ENCODE measurements at places on chromosomes 3 and 15.

DNA sequence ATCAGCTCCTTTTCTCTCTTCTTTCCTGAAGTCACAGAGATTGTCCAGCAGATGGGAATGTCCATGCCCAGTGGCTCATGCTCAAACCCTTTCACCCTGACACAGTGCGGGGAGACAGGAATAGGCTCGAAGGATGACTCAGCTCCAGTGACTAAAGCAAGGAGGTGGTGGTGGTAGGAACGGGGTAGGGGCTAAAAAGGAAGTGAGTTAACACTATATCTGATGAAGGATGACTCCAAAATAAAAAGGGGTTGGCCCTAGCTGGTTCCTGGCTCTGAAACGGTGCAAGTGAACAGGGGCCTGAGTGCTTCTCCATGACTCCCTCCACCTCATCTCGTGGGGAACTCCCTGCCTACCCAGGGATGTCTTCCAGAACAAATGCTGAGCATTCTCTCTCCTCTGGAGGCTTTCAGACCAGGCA is 167.4 kb upstream of the LPP start:
- DNase-seq, result no peak

DNA sequence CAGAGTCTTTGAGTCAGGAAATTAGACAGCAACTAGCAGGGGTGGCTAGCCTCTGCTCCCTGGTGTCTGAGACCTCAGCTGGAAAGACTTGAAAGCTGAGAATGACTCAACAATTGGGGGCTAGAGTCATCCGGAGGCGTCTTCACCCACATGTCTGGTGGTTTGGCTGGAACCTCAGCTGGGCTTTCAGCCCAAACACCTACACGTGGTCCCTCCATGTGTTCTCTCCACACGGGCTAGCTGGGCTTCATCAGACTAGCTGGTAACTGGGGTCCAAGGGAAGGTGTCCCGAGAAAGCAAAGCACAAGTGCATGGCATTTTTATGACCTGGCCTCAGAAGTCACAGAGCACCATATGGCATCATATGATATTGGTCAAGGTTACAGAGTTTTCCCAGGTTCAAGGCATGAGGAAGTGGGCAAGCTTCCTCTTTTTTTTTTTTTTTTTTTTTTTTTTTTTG is 19.9 kb upstream of the ABHD2 start:
- no peak for DNase-seq

GRCh38 chr3:102736288-102736974 is 301.6 kb downstream of the ZPLD1 start:
- no peak for DNase-seq

- DNase-seq, result no peak
Observed at GRCh38 chr15:65326117-65326526, 21.6 kb downstream of the RNU5B-1 start.

DNA sequence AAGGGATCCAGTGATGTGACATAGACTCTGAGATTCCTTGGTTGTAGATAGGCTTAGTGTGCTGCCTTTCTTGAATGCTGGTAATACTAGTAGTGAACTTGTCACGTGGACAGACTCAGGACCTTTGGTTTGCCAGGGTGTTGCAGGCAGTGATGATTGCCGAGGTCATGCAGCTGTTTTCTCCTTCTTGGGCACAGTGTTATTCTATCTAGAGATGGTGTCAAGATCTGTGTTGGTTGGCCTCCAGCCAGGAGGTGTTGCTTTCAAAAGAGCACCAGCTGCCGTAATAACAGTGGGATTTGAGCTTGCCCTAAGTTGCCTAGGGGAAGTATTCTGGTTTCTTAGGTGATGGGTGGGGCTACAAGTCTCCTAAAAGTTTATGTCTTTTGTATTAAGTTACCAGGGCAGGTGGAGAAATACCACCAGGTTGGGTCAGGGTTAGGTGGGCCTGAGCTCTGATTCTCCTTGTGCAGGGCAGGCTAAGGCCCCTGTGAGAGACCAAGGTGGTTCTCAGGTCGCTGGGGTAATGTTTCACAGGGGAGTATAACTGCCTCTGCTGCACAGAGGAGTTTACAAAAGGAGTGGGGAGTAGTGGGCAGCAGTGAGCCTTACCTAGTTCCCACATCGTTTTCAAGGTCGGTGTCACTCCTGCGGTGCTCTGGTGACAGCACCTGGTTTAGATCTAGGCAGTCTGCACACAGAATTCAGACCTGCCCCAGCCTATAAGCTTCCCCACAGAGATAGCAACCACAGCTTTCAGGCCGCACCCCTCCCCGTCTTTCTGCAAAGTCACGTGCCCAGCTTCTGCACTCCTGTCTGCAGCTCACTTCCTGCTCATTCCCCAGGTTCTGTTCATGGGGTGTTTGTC is 350.3 kb downstream of the DOCK3 start:
- DNase-seq, result peak; percentile 74

DNA sequence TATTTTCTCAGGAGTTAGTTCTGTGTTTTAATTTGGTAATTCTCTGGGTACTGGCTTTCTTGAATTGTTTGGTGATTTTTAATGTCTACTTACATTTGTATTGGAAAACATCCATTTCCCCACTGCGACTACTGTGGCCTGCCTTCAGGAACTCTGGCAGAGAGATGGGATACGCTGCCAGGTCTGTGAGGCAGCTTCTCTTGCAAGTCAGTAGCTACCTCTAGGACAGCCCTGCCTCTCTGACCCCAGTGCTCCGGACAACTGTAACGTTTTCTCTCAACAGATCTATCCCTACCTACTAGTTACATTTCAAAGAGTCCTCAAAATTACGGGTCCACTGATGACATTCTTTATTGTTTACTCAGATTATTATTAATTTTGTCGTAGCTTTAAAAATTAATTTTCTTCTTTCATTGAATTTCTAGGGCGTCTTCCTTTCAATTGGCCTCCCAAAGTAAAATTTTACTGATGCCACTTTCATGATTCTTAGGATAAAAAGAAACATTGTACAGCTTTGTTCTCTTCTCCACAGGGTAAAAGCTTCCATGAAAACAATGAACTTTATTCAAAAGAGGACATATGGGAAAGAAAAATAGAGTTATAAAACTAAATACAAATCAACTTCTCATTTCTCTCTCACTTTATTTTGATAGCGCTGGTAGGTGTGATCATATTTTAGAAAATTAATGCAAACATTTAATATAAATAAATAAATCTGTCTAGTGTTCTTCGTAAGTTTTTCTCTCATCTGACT is 123.2 kb upstream of the GOLGA8J start:
- no peak for DNase-seq

DNA sequence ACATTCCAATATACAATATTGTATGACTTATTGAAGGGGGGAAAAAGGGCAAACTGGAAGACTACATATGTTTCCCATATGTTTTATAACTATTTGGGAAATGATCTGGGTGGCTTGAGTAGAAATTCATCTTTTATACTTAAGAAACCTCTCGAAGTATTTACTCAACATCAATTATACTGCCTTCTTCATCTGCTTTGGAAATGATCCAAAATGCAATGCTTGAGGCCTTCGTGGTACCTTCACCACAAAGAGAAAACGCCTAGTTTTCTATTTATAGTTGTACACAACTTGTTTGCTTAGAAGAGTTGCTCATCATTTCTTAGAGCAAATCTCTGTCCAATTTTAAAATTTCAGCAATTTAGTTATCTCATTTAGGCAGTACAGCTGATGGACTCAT is 18.8 kb downstream of the ACKR4 start:
- no peak for DNase-seq

DNA sequence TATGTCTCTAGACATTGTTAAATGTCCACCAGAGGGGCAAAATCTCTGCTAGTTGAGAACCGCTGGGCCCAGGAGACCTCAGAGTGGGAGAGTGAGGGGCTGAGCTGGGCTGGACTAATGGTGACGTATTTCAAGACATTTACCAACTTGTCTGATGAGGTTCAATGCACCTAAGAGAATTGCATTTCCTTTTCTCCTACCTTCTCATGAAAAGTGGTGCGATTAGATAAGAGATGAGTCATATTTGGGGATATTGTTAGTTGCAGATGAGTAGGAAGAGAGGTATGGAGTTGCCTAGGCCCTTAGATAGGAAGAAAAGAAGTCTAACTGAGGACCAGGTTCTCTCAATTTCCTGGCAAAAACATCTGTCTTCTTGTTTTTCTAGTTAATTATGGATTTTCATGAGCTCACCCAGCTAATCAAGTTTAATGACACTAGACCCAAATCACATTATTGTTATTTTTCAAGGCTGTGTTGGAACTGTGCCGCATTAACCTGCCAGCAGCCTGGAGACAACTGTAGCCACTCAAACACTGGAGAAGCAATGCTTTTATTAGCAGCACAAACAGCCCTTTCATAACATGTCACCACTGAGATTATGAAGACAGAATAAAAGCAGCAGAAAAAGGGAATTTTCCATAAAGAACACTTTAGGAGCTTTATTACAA is 144.2 kb downstream of the PDCD6IP start:
- DNase-seq, result no peak

- DNase-seq, result peak; percentile 12
Observed at GRCh38 chr15:66619152-66619903, 53.5 kb upstream of the LCTL start.

DNA sequence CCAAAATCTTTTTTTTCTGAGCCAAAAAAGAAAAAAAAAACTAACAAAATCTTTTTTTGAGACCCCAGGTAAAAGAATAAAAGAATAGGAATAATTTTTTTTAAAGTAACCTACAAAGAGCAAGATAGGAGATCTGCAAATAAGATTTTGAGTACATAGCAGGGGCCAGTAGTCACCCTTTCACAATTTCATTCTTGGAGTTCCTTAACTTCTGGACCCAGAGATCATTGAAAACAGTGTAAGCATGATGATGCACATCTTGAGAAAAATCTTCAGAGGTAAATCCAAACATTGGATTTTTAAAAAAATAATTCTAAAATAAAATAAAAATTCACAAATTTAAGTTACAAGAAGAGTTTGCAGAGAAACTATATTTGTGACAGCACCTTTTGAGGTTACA is 18.8 kb downstream of the TFRC start:
- no peak for DNase-seq

GRCh38 chr3:64818196-64818595 is 130.4 kb upstream of the ADAMTS9 start:
- DNase-seq, result no peak

DNA sequence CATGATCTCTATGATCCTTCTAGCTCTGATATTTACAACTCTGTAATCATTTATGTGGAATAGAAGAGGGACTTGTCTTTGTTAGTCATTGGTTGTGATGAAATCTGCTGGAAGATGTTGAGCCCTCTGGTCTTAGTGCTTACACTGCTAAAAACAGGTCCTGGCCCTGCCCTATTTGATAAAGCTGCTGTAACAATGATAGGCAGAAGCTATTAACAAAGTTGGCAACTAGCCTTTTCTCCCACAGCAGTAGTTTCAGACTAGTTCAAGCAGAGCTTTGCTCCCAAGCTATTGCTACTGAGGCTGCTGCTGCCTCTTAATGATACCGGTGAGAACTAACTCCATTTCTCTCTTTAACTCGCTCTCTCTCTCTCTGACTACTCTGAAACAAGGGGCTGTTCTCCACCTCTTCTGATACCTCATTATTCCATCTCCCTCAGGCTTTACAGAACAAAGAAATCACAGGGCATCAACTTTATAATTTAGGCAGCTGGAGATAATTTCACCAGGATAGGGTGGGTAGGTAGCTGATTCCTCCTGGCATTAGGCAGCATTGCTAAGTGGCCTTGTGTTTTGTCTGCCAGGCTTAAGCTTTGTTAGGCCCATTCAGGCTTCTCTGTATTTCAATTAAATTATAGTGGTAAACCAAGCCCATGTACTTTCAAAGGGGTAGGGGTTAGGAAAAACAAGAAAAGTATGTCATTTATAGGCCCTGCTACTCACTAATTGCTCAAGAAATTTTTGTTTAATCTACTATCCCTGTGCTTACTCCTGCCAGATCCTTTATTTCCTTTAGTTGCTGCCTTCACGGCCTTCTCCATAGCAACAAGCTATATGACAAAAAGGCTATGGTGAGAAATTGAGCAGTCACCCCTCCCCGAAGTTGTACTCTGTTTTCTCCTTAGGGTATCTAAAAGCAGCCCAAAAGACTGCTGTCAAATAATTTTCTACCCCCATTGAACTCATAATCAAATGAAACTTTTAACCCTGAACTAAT is 139.6 kb downstream of the RBPMS2 start:
- no peak for DNase-seq

DNA sequence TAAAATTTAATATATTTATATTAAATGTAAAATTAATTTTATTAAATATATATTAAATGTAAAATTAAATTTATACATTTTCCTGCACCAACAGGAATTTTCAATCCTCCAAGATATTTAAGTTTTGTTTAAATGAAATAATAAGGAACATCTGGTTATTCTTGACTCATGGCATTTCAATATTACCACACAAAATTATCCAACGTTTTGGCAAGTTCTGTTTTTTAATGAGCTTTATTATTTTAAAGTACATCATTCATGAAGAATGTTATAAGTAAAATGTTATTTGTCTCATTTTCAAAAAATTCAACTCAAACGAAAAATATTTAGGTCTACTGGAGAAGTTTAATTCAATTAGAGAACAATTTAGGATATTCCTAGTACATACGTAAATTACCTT is 811.4 kb downstream of the NAALADL2 start:
- DNase-seq, result no peak

DNA sequence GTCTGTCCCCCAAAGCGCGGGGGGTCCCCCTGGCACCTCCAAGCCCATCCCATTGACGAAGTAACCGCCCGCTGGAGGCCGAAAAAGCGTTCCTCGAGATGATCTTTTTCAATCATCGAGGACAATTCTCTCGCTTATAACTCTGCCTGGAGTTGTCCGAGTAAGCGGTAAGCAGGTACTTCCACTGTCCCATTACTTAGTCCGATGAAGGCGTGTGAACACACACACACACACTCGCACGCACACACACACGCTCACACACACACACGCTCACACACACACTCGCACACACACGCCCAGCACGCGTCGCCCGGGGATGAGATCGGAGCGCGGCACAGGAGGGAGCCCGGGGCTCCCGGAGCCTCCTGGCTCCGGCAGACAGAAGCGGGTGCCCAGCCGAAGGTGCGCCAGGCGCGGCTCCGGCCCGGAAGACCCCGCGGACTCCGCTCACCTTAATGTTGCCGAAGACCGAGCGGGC is 430 bp downstream of the SLCO2A1 start:
- no peak for DNase-seq

GRCh38 chr15:74768771-74769342 is 13.0 kb upstream of the CSK start:
- DNase-seq, result peak; percentile 25

DNA sequence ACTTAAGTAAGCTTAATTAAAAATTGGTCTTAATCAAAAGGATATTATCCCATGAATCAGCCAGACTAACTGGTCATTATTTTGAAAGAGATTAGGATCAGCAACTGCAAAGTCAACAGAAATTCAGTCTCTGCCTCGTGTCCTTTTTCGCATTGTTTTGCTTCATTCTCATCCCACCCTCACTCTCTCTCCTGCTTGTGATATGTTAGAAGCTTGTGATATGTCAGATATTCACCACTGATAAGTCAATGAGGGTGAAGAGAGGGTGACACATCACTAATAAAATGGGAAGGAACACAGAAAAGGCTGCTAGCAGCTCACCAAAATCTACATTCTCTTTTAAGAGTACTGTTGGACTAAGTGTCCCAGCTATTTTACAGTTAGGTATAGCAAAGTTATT is 146.1 kb downstream of the SUCNR1 start:
- no peak for DNase-seq

Data from NCI-H2171 (cell line).